ENCODE measurements at places on chromosomes 2 and 18. TPM values are rescaled to one million over a fixed set of nuclear protein-coding genes. Genes with fewer than 3 reads are reported as not detected.

The CYP27C1 gene
- under 0.01 TPM for total RNA-seq

The SERPINE2 gene
- total RNA-seq: 1.8 TPM

The SLC19A3 gene
- under 0.01 TPM for total RNA-seq

The NTSR2 gene
- total RNA-seq: not detected

The SOWAHC gene
- total RNA-seq: 6.0 TPM
